PC-9 (cell line): ENCODE measurements at places on chromosomes 13 and 19.

- H3K27ac ChIP-seq = no peak overlapping the region
- DNase-seq = no peak
Observed at GRCh38 chr19:54197121-54197520, 3.5 kb upstream of the RPS9 start.

DNA sequence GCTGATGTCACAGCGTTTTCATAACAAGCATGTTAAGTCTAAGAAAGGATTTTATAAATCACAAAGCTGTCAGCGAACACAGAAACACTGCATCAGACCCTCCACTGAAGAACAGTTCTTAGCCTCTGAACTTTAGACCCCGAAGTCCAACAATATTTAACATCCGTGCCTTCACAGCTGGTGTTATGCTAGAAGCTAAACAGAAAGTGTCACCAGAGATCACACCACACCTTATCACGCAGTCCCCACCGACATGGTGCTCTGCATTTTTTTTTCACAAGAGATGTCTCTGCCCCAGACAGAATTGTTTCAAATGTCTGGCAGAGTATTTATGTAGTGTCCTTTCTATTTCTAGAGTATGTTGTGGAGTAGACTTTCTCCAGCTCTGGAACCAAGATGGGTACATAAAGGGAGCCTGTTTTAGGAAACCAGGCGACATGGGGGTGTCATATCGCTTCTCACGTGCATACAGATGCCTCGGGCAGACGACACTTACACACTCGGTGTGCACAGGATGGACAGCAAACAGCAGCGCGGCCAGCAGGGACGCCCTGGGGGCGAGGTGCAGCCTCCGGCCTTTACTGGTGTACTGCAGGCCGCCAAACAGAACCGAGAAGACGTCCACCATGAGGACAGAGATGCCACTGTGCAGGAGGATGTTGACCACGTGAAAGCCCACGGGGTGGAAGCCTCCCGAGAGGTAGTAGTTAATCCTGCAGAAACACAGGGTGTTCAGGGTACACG, 12.0 kb downstream of the TMTC4 start:
- H3K4me1 ChIP-seq = no peaks in the 10 kb centered on the region
- no peak for DNase-seq
- H3K36me3 ChIP-seq = 0 out of 2 replicates have a peak, but pooled peaks cover 3% of the 10 kb centered on the region
- no peaks in the 10 kb centered on the region for H3K27me3 ChIP-seq

DNA sequence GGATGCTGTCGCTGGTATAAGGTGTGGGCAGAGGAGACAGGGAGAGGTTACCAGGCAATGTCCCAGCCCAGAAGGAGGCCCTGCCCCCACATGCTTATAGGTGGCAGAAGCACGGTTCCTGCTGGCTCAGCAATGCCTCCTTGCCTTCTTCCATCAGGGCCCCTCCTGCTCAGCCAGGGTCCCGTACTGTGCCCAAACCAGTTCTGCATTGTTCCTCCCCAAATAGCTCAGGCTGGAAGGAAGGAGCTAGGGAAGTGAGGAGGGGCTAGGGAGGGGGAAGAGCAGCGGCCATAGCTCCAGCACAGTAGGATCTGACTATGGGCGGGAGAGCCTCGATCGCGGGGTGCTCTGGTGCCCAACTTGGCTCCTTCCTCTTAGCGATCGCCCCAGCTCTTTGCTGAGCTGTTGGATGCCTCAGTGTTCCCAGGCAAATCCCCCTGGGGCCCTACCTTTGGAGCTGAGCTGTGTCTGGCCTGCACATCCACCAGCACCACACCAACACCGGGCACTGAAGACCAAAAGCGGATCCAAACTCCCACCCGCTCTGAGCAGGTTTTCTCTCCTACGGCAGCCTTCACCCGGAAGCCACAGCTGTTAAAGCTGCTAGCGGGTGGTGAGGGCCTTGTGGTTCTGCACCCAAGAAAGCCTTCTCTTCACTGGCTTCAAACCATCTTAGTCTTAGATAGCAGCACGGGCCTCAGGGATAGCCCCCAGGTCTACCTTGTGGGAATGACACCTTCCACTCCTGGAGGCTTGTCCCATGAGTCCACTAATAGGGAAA, 32.1 kb upstream of the PEPD start:
- no peaks in the 10 kb centered on the region for H3K4me1 ChIP-seq
- peaks cover 35% of the 10 kb centered on the region for H3K27me3 ChIP-seq
- no peak overlapping the region for H3K4me3 ChIP-seq
- no peak for DNase-seq
- no peaks in the 10 kb centered on the region for H3K36me3 ChIP-seq

- H3K4me1 ChIP-seq = peaks cover 14% of the 10 kb centered on the region
- DNase-seq = no peak
- no peak overlapping the region for H3K4me3 ChIP-seq
- no peaks in the 10 kb centered on the region for H3K27me3 ChIP-seq
Observed at GRCh38 chr19:11437955-11438354, 2.5 kb downstream of the PRKCSH start.

DNA sequence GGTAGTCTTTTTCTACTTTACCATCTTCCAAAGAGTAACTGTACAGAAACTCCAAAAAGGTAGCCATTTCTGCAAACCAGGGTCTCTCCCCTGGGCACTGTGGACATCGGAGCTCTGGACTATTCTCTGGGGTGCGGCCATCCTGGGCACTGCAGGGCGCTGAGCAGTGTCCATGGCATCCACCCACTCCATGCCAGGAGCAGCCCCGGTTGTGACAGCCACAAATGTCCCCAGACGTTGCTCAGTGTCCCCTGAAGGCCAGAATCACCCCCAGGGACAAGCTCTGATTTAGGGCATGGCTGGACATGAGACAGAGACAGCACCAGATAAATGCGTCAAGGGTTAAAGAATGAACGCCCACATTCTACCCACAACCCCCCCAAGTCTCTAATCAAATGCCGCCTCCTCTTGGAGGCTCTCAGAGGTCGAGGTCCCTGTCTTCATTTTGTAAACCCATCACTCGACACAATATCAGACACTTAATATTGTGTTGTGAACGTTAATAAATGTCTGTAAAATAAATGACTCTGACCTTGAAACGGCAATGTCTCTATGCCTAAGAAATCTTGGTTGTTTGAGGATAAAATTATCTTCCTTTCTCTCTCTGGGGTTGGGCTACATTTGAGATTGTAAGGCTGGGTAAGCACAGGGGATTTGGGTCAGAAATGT, 8.9 kb downstream of the GNG7 start:
- H3K4me1 ChIP-seq = no peaks in the 10 kb centered on the region
- H3K36me3 ChIP-seq = no peaks in the 10 kb centered on the region
- H3K27ac ChIP-seq = no peak overlapping the region
- no peak overlapping the region for H3K4me3 ChIP-seq
- DNase-seq = no peak

GRCh38 chr13:80475718-80476117, 134.8 kb upstream of the SPRY2 start:
- DNase-seq = no peak
- H3K4me3 ChIP-seq = no peak overlapping the region
- no peaks in the 10 kb centered on the region for H3K36me3 ChIP-seq
- peaks cover 10% of the 10 kb centered on the region; the same call in 1 of the 2 replicates for H3K4me1 ChIP-seq

DNA sequence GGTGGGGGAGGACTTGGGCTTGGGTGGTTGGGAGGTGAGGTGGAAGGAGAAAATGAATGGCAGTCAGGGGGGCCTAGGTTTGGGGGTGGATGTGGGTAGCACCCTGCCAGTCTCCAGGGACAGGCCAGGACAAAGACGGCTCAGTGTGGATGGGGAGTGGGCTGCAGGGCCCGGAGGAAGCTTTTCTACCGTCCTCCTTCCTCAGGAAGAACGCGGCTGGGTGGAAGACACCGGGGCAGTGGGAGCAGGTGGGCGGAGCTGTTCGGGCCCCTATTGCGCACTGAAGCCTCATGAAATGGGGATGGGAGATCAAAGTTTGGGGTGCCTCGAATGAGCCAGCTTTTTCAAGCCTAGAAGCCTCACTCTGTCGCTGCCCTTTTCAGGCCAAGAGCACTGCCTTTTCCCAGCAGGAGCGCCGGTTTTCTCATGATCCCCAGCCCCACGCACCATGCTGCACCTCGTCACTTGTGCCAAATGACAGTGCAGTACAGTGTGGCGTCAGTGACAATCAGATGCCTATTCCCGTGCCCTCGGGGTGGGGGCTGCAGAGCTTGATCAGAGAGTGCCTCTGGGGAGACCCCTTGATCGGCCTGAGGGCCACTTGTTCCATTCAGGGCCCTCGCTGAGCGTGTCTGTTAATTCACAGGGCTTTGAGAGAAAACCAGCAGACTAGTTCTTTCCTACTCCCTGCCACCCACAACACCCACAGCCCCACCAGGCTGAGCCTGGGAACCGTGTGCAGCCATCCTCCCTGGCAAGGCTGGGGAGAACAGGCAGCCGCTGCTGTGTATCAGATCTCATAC, 1.5 kb downstream of the CALM3 start:
- H3K36me3 ChIP-seq = peaks cover 7% of the 10 kb centered on the region; the same call in 1 of the 2 replicates
- no peaks in the 10 kb centered on the region for H3K27me3 ChIP-seq
- H3K27ac ChIP-seq = no peak overlapping the region
- peaks cover 12% of the 10 kb centered on the region; the same call in 1 of the 2 replicates for H3K4me1 ChIP-seq
- DNase-seq = no peak

DNA sequence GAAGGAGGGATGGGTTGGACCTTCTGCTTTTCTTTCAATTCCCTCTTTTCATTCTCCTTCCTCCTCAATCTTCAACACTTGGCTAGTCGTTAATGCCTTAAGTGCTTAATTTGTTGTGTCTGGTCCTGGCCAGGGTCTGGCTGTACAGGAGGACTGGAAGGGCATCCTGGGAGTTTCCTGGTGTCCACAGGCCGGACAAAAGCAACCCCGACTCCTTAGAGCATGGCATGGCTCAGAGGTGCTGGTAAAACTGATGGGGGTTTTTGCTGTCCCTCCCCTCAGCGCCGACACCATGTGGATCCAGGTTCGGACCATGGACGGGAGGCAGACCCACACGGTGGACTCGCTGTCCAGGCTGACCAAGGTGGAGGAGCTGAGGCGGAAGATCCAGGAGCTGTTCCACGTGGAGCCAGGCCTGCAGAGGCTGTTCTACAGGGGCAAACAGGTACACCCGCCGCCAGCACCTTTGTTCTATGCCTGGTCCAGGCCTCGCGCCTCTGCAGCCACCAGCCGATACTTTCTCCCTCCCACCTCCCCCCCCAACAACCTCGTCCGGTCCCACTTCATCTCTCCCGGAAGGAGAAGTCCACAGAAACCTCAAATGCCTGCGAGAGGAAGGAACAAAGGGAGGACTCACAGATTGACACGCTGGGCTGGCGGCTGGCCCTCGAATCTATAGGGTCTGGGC, 1.4 kb downstream of the UHRF1 start:
- H3K27ac ChIP-seq = peak overlapping the region; percentile 84
- peaks cover 45% of the 10 kb centered on the region for H3K4me1 ChIP-seq
- H3K4me3 ChIP-seq = peak overlapping the region; percentile 55
- DNase-seq = peak; percentile 37
- H3K36me3 ChIP-seq = 0 out of 2 replicates have a peak, but pooled peaks cover 3% of the 10 kb centered on the region

DNA sequence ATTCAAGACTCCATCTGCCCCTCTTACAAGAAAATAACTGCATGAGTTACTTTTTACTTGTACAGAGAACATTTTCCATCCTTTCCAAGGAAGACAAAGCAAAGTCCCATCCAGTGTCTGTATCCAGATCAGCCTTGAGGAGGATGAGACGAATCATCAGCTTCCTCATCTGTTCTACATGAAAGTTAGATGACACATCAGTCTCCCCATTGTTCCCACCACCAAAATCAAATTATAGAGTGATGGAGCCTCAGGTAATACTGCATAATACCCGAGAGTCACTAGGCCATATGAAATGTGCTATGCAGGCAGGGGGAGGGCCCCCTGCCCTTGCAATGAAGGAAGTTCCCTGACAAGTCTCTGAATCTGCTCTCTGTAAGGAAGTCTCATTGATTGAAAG, 1244.6 kb upstream of the SLC10A2 start:
- H3K36me3 ChIP-seq = no peaks in the 10 kb centered on the region

DNA sequence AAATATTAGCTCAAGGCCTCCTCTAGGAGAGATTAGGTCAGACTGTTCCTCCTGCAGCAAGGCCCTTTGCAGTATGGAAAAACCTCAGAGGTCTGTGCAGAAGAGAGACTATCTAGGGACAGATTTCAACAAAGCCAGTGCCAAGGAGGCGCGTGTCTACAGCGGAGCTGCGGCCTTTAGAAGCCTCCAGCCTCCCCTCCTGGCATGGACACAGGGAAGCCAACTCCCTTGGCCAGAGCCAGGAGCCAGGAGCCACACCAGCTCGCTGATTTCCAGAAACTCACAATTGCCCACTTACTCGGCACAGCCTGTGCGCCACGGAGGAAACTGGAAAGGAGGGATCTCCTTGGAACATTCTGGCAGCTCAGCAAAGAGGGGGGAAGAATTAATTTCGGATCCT, 63.4 kb downstream of the INSR start:
- DNase-seq = no peak
- no peaks in the 10 kb centered on the region for H3K27me3 ChIP-seq
- H3K36me3 ChIP-seq = no peaks in the 10 kb centered on the region

DNA sequence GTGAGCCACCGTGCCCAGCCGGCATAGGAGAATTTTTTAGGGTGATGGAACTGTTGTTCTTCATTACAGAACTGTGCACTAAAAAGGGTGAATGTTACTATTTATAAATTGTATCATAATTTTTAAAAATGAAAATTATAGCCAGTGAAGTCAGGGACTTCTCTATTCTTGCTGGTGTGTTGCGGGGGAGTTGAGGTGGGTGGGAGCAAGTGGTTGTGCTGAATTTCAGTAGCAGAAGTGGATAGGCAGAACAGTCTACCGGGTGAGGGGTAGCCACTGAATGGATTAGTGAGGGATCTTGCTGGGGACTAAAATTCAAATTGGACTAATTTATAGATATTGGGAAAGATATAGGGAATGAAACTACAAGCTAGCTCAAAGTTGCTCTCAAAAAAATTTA, 74.0 kb downstream of the CAB39L start:
- H3K4me1 ChIP-seq = peaks cover 25% of the 10 kb centered on the region
- no peak for DNase-seq
- H3K36me3 ChIP-seq = no peaks in the 10 kb centered on the region

DNA sequence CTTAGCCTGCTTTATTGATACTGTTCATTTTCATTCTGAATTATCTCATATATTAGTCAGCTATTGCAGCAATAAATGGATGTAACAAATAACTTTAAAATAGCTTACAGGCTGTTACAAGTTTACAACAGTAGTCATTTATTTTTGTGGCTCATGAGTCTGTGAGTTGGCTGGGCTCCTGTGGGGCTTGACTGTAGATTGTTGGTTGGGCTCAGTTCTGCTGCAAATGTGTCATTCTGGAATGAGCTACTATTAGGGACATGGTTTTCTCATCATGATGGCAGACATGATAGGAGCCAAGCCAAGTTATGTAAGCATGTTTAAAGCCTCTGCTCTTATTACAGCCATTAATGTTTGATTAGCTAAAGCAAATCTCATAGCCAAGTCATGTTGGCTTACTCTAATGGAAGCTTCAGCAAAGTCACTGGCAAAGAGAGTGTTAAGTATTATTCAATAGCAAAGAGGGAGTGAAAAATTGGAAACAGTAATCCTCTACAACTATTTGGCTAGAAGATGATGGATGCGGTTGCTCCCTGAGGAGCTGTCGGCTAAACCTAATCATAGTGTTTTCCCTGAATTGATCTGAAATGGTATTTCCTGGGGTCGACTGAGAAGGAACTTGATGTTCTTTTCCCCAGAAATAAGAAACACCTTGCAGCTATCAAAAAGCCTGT, 391.3 kb downstream of the TDRD3 start:
- H3K27ac ChIP-seq = no peak overlapping the region
- H3K27me3 ChIP-seq = no peaks in the 10 kb centered on the region
- DNase-seq = no peak
- no peaks in the 10 kb centered on the region for H3K36me3 ChIP-seq

GRCh38 chr19:48489608-48490216, 20.5 kb downstream of the CYTH2 start:
- H3K36me3 ChIP-seq = no peaks in the 10 kb centered on the region
- no peak overlapping the region for H3K27ac ChIP-seq
- peak; percentile 70 for DNase-seq
- no peaks in the 10 kb centered on the region for H3K27me3 ChIP-seq
- H3K4me1 ChIP-seq = peaks cover 57% of the 10 kb centered on the region
